Lung (tissue), 17 donors: ENCODE measurements at places on chromosomes 7 and 10. TPM values are rescaled to one million over a fixed set of nuclear protein-coding genes. Genes with fewer than 3 reads are reported as not detected.

DNA sequence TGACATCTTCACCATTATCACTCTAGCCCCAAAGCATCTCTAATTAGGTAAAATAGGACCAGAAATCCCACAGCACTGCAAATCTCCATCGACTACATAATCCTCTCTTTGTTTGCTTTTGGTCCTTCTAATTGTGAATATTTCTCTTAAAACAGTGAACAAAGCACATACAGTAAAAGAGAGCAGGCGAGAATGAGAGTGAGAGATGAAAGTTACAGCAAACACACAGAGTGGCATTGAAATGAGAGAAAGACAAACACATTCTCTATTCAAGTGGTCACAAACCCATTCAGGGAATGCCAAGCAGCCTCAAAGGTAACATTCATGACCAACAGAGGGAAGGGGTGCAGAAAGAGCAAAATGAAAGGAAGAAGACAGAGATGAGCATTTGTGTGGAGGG is 109.8 kb upstream of the PTN start:
- no peak for DNase-seq

DNA sequence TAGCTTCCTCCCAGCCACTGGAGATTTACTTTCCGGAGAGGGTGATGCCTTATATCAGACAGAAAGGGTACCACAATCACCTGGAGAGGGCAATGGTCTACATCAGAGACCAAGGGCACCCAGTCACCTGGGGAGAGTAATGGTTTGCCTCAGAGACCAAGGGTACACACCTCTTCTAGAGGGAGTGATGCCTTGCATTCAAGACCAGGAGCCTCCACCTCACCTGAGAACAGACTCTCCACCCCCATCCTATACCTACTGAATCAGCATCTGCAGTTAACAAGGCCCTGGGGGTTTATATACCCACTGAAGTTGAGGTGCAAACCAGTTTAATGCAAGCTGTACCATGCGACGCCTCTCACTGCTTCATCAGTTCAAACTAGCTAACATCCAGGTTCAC is 270.2 kb upstream of the IGFBP3 start:
- DNase-seq, result no peak

DNA sequence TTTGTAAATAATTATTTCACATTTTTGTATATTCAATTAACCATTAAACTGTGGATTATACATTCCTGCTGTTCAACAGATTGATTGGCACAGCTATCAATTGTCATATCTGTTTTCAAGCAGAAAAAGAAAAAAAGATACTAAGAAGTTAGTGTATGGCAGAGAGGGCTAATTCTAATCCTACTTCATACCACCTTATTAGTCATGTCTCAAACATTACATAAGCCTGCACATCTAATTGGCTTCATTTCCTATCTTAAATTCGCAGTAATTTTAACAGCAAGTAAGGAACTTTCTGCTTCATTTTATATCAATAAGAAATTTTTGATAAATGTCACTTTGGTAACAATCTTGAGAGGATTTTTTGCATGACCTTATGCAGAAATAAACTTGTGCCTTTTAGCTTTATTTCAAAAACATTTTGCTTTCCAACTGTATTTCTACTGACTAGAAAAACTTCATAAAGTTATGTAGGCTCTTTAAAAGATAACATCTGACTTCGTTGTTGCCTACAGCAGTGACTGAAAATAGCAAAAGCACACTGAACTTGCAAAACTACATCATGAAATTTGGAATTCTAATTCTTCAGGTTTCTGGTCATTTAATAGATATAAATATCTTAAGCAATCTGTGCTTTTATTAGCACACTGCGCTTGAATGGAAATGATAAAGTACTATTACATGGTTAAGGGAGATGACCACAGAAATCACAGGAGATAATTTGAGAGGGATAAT is 111.5 kb downstream of the SEMA3C start:
- no peak for DNase-seq

DNA sequence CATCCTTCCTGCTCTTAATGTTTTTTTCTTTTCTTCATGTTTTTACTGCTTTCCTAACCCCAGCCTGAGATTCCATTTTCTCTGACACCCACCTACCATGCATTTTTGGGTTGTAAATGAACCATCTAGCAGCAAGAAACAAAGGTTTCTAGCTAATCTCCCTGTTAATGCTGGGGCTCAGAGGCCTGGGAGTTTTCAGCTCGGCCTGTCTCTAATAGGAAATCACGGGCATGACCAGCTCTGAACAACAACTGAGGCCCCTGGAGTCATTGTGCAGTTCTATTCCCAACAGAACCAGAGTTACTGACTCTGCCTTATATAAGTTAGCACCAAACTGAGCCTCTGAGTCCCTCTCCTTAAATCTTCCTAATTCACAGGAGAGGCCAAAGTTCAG is 134.8 kb downstream of the CFAP58 start:
- DNase-seq, result no peak

The RNF32 gene
- 3.5 TPM for total RNA-seq
